ENCODE measurements at places on chromosomes 1 and 21.

- no peak for DNase-seq
Measured at GRCh38 chr1:47378147-47378546, 37.9 kb upstream of the FOXE3 start.

- DNase-seq, result no peak
Measured at GRCh38 chr1:205706601-205707502, 26.5 kb upstream of the SLC45A3 start.

- no peak for DNase-seq
Measured at GRCh38 chr1:205068457-205069040, 15.7 kb downstream of the TMEM81 start.

DNA sequence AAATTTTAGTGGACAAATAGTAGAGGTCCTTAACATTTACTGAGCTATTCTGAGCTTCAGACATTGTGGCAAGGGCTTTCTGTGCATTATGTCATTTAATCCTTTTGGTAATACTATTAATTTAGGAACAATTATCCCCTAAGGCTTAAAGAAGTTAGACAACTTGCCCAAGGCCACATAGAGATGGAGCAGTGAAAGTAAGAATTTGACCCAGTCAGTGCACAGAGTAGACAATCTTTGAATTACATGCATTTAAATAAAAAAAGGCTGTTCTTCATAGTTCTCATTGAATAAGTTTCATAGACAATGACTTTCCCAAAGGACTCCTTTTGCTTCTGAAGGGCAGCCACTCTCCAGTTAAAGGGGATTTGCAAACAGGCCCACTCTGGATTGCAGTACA is 142.7 kb downstream of the RUNX1 start:
- DNase-seq, result no peak

- peak; percentile 83 for DNase-seq
Measured at GRCh38 chr1:112298558-112298957, 97.5 kb upstream of the CTTNBP2NL start.

- peak; percentile 89 for DNase-seq
Measured at GRCh38 chr1:157963713-157964112, 29.7 kb upstream of the KIRREL1 start.

GRCh38 chr1:78619803-78620579 is at the start of gene IFI44L:
TSS of gene IFI44L (plus strand) at chr1:78620448. CDS start at chr1:78627916, 7,468 bp downstream.
- no peak for DNase-seq

All from Karpas-422 (cell line).